ENCODE measurements at places on chromosomes 1 and 21.

DNA sequence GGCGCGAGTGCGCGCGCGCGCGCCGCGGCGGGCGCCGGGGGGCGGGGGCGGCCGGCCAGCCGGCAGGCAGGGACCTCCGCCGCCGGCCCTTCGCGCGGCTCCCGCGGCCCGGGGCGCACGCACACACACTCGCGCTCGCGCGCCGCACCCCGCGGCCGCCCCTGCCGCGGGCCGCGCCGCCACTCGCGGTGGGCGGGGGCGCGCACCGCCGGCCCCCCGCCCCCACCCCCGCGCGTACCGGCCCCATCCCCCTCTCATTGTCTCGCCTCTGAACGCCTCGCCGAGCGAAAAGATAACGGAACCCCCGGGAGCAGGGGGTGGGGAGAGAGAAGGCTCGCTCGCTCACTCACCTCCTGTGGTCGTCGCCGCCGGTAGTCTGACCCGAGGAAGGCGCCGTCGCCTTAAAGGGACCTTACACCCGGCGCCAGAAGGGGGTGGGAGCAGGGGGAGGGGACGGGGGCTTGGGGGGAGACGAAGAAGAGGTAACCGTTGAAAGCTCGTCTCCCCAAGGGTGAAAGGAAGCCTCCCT, 428 bp downstream of the POGZ start:
- DNase-seq = peak; percentile 68

GRCh38 chr1:64197076-64197475, 6.3 kb upstream of the UBE2U start:
- no peak for DNase-seq

- DNase-seq = no peak
Observed at GRCh38 chr1:70140894-70141293, 64.5 kb downstream of the LRRC40 start.

GRCh38 chr1:25492323-25492722, 51.1 kb upstream of the LDLRAP1 start:
- no peak for DNase-seq

DNA sequence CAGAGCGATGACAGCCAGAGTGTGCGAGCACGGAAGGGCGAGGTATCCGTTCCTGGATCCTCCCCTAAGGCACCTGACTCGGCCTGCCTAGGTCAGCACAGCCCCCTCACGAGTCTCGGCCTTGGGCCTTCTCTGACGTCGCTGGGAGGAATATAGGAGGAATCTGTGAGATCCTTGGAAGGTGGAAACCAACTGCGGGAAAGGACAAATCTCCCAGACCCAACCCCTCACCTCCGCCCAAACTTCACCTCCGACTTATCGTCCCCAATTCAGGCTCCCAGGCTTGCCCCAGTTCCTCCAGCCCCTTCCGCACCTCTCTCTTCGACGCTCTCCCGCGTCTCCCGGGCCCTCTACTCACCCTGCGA, 494 bp downstream of the APH1A start:
- no peak for DNase-seq

- no peak for DNase-seq
Observed at GRCh38 chr1:27521336-27521831, 31.4 kb upstream of the WASF2 start.

- DNase-seq = no peak
Observed at GRCh38 chr1:78146205-78146771, 100.5 kb downstream of the GIPC2 start.

- DNase-seq = no peak
Observed at GRCh38 chr1:94746635-94747525, 73.3 kb upstream of the SLC44A3 start.

- no peak for DNase-seq
Observed at GRCh38 chr1:33512226-33513011, 40.0 kb downstream of the ZSCAN20 start.
